ENCODE measurements at places on chromosomes 3 and 15.

DNA sequence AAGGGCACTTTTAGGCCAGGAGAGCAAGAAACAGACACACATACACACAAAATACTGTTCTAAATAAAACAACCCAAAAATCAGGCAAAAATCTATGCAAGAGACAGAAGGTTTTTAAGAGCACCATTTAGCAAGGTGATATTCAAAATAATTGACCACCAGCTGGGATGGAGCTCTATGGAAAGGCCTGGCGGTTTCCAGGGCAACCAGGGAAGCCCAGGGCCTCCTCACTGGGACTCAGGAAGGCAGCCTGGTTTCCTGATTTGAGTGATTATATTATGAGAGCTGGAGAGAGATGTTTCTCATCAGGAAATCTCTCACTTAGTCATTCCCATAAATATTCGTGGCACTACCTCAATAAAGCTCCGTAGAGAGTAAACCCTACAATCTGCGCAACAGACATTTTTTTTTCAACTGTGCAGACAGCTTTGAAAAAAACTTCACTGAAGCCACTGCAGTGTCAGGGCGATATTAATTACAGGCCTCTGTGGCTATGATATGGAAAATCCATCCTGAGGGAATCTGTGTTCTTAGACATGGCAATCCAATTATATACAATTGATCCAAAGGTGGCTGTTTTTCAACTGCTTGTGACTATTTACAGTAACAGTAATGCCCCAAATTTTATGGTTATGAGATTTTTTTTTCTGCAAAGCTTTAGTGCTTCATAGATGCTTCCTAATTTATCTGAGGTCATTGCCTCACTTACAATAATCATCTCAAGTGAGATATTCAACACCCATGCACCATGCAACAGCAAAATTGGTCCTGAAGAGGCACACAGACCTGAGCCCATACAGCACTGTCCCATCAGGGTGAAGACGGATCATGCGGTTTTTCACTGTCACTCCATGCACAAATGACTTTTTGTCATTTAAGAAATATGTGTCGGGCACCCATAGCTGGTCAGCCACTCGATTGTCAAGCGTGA lies 152.1 kb downstream of the GABRB3 start:
- no peak for DNase-seq

GRCh38 chr15:59522988-59523461 lies 85.0 kb downstream of the FAM81A start:
- no peak for DNase-seq

- no peak for DNase-seq
Observed at GRCh38 chr3:175082631-175083030, 223.5 kb downstream of the NAALADL2 start.

GRCh38 chr3:105473521-105474223 lies 107.0 kb downstream of the ALCAM start:
- no peak for DNase-seq

DNA sequence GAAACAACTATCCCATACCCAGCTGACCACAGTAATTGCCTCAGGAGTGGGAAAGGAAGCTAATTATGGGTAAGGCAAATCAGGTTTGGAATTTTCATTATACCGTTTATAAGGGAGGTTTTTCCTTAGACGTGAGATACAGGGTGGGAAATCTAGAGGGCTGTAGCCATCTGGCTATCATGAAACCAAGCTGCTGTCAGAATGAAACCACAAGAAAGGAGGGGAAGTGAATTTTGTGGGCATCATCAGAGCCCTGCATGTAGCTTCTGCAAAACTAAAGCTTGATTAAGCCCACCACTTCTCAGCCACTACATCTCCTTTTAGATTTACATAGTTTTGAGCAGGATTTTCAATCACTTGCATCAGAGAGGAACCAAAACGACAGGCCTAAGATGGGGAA lies 893.5 kb downstream of the TUSC7 start:
- no peak for DNase-seq

DNA sequence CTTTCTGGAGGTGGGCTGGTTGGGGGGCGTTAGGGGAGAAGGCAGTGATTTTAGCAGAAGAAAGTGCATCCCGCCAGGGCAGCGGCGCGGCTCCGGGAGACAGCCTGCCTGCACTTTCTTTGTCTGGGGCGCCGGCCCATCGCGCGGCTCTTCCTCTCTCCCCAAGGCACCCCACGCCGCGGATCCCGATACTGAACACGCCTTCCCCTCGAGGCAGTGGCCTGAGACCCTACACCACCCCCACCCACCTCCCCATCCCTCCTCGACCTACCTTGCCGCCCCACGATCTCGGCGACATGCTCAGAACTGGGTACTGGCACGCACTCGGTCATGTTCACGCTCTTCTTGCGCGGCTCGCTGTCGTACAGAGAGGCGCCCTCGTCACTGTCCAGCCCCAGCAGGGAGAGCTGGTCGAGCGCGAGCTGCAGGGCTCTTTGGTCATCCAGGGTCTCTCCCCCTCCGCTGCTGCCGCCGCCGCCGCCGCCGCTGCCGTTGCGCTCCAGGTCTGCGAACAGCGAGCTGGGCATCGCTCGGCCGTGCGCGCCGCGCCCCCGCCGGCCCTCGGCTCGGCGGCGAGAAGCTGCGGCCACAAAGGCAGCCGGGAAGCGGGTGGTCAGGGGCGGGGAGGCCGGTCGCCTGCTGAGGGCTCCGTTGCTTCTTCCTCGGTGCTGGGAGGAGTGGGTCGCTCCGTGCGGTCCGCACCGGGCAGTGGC lies 483 bp downstream of the MEX3B start:
- DNase-seq = peak; percentile 28

DNA sequence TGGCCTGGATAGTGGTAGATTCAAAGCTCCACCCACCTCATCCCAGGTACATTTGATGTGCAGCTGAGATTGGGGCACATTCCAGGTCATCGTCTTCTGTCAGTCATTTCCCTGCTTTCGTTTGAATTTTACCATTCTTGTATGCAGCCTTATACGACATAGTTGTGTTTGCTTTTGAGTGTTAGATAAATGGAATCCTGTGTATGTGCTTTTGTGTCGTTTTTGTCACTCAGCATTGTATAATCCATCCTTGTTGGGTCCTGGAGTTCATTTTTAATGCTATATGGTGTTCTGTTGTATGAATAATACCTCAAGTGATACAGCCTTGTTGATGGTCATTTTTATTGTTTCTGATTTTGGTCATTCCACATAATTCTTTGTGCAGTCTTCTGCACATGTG lies 7.3 kb downstream of the RCCD1 start:
- DNase-seq = no peak

- DNase-seq = no peak
Observed at GRCh38 chr15:60568301-60568742, 89.4 kb upstream of the ICE2 start.

DNA sequence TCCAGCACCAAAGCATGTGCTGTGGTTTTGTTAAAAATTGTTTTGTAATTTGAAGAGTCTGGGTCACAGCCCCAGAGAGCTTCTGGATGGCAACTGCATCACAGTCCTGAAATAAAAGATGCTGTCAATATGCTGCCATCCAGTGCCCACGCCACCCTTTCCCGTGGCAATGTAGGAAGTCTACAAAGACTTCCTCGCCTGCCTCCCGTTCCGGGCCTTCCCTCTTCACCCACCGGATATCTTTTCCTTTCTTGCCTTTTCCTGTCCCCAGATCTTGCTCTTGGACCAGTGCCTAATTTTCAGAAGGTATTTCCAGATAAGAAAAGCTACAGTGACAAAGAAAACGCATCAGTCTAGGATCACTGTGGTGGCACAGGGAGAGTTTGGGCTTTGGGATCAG lies 85.3 kb upstream of the RNU6-1 start:
- DNase-seq = no peak

GRCh38 chr3:133295944-133296917 lies 103.6 kb upstream of the BFSP2 start:
- no peak for DNase-seq

GRCh38 chr3:59001675-59002074 lies 48.1 kb downstream of the CFAP20DC start:
- no peak for DNase-seq

DNA sequence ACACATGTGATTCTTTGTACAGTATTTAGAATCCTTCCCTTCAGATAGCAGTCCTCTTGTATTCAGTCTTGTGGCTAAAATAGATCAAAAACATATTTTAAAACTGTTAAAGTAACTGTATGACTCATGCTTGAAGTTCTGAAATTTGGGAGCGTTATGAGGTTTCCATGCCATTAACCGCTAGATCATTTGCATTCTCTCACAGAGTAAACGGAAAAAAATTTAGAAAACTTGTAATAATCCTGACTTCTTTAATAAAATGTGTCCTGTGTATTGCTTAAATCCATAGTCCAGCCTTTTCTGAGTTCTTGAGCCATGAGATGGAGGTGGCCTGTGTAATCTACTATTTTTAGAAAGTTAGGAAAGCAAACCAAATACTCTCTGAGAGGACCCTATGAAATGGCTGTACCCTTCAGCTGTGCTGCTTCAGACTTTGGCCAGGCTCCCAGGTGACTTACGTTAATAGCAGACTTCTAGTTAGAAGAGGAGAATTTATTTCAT lies 33.8 kb downstream of the MBNL1 start:
- DNase-seq = peak; percentile 11

DNA sequence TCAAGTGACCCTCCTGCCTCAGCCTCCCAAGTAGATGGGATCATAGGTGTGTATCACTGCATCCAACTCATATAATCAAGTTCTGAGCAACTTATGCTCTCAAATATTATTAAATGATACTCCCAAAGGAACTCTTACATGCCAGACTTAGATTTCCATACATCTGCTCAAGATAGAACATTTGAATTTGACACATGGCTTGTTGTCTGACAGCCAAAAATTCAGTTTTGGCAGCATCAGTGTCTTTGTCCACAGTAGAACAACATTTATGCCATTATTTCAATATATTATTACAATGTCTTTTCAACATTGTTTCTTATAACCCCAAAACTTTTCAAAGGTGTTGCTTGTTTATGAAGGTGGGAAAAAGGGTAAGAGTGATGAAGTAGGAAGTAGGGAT lies 116.2 kb downstream of the SUCNR1 start:
- DNase-seq = no peak

DNA sequence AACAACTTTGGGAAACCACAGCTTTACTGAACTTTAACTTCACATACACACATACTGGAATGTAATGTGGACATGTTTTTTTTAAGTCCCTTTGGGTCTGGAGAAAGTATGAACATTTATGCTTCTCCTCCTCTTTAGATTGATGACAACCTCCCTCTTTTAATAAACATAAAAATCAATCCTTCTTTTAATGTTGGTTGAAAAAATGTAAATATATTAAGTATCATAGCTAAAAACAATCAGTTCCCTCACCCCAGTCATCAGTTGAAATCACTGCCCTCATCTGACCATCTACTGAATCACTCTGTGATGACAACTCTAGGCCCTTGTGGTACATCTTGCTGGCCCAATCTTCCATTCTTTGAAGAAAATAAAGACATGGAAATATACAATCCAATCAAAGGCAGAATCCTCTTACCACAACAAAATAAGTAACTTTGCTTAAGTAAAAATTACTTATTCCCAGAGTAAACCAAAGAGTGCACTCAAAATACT lies 6.4 kb downstream of the AAGAB start:
- DNase-seq = no peak

- DNase-seq = no peak
Observed at GRCh38 chr3:152348436-152349177, 79.9 kb downstream of the MBNL1 start.

GRCh38 chr3:38649500-38650247 lies at the start of gene SCN5A:
TSS of gene SCN5A (minus strand) at chr3:38649687. CDS start at chr3:38633307, 16,380 bp downstream.
- no peak for DNase-seq

DNA sequence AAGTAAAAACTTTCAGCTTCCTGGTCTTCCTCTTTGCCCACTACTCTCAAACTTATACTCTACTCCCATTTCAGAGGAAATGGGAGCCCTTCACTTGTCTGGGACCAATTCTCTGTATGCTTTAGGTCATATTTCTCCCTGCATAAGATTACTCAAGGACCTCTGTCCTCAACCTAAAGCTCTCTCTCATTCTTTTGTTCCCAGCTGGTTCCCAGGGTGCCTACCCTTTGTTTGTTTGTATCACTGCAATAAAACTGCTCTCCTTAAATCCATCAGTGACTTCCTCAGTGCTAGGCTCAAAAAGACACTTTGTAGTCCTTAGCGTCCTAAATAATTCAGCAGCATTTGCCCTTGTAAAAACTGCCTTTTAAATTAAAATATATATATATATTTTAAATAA lies 2.9 kb downstream of the NGRN start:
- DNase-seq = no peak

DNA sequence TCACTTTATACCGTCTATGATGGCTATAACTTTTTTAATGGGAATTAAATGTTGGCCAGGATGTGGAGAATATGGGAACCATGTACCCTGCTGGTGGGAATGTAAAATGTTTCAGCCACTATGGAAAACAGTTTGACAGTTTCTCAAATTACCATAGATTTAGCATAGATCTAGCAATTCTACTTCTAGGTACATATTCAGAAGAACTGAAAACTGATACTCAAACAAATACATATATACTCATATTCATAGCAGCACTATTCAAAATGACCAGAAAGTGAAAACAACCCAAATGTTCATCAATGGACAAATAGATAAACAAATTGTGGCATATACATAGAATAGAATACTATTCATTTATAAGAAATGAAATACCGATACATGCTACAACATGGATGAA lies 539.4 kb downstream of the IGSF11 start:
- DNase-seq = no peak

DNA sequence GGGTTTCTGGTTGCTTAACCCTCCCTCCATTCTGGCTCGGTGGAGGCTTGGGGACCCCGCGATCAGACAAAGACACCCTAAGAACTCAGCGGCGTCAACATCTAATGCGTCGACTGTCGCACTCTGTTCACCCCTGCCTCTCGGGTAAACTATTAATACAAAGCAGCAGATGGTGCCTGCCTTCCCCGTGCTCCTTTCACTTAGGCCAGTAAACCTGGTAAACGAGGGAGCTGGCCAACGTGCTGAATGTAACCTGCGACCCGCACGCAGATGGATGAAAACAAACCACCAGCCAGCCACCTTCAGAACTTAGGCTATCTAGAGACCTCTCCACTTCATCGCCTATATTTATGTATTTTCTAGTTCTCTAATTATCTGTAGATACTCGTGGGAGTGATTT lies 848 bp upstream of the CADPS start:
- peak; percentile 55 for DNase-seq

GRCh38 chr3:14377838-14378169 lies 24.6 kb upstream of the SLC6A6 start:
- DNase-seq = no peak

DNA sequence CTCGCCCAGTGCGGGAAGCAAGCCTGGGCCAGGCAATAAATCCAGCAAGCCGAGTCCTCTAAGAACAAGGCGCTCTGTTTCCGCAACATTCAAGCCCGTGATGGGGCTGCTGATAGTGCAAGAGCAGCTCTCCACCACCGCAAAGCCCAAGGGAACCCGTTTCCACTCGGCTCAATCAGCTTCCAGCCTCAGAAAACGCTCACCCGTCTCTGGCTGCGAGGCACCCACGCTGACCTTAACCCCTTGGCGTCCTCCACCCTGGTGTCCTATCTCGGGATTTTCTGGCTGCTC lies 17.8 kb downstream of the SPATA12 start:
- DNase-seq = peak; percentile 91

GRCh38 chr3:189848395-189849040 lies 217.3 kb downstream of the TP63 start:
- DNase-seq = no peak

DNA sequence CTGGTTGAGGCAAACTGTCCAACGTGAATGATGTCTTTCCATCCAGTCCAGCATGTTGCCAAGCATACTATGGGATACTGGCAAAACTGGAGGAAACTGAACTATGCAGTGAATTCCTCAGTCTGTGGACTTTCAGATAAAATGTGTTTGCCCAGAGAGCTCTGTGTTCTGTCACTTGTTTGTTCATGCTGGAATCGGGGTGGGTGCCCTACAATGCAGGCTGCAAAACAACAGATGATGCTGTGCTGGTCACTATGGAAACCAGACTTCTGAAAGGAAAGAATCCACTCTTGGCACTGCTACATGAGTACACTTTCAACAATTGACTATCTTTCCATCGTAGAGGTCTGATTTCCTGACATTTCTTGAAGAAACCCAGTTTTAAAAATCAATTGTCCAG lies 272.5 kb upstream of the ARHGEF26 start:
- no peak for DNase-seq

Data from SK-MEL-5 (cell line).